ENCODE measurements at places on chromosomes 6 and 20. TPM values are rescaled to one million over a fixed set of nuclear protein-coding genes. Genes with fewer than 3 reads are reported as not detected.

GRCh38 chr6:163260111-163260895, 154.2 kb upstream of the QKI start:
- peak; percentile 23 for DNase-seq

DNA sequence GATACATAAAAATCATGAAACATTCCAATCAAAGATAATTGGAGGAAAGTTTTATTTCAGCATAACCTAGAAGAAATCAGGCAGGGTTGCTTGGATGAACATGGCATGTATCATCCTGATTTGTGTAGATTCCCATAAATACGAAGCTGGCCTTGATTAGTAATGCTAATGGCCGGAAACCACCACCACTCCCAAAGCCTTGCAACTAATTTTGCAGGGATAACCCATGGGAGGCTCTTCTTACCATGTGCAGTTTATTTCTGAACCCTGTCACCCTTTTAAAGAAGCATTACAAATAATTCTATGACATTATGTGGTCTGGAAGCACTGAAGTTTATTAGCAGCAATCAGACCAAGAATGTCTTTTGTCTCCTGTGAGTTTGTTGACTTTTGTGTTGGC, 80.8 kb downstream of the AIG1 start:
- DNase-seq, result peak; percentile 92

GRCh38 chr20:57696401-57696961, 13.3 kb downstream of the PMEPA1 start:
- DNase-seq, result no peak

- DNase-seq, result no peak
These were observed 10.0 kb downstream of the TCF15 start for GRCh38 chr20:600141-600540.

DNA sequence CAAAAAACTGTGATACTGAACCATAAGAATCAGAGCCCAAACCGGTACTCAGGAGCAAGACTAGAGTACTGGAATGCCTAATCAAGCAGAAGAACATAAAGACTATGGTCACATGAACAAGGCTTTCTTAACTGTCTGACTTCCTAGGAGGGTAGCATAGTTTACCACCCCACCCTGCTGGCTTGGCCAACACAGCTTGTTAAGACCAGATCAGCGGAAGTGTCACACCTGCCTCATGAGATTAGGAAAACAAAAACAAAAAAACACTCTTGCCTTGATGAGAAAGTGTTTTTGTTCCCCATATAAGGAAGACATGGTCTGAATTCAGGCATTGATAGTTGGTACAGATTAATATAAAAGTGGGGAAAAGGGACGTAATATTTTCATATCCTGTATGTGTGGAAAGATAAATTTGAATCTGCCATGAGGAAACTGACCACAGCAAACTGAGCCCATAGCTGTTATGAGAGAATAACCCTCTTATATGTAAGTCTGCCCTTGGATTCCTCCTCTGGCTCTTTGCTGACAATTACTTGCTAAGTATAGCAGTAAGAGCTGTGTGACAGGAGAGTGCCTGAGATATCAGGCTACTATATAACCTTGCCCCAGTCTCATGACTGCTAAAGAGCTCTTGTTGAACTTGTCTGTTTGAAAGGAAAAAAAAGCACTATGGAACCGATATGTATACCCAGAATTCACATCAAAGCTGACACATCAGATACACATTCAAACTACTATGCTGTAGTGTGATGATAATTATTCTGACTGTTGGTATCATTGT, 197.1 kb downstream of the EPHA7 start:
- DNase-seq, result no peak

DNA sequence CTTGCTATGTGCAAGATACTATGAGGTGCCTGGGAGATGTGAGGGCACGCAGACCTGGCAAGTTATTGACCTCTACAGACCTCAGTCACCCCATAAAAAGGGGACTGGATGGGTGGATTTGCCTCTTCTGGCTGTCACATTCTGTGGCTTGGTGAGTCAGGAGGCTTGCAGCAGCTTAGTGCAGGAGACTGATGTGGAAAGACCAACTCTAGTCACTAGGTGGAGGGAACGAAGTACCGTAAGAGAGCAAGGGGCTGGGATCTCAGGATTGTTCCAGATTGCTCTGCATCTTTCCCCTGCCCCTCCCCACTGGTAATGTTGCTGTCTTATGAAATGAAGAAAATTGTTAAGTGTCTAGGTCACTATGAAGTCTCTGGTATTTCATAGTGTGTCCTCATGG, 3.3 kb downstream of the MAPRE1 start:
- peak; percentile 94 for DNase-seq

- DNase-seq, result no peak
These were observed 96.2 kb upstream of the CNR1 start for GRCh38 chr6:88262332-88262731.

GRCh38 chr6:94071835-94072234, 652.5 kb upstream of the EPHA7 start:
- no peak for DNase-seq

GRCh38 chr20:33277471-33278441, 5.3 kb upstream of the BPIFB1 start:
- no peak for DNase-seq

DNA sequence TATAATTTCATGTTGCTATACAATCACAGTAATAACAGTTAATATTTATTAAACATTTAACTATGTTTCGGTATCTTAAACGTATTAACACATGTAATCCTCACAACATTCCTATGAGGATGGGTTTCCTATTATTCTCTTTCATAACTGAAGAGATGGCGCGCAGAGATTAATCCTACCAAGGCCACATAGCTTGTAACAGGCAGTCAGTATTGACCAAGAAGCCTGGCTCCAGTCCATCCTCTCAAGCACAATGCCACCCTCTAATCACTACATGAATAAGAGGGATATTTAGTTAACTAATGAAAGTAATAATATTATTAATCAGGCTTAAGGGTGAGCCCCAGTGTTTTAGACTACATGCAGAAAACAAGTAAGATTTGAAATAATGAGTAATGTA, 149.7 kb upstream of the SIM1 start:
- no peak for DNase-seq

DNA sequence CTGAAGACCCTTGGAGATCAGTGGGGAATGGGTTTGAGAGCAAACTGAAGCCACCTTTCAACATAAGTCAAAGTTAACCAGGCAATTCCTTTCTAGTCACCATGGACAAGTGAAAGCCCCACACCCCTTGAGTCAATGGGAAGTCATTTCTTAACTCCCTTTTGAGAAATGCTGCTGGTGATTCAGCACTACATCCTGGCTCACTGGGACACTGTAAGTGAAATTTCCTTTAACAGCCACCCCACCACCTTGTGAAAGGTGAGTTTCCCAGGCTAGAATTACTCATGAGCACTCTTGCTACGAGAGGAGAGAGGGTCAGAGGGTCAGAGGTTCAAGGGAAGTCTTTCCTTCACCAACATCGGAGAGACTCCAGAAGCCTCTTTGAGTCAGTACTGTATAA, 93.3 kb upstream of the MARCKS start:
- DNase-seq, result peak; percentile 92

DNA sequence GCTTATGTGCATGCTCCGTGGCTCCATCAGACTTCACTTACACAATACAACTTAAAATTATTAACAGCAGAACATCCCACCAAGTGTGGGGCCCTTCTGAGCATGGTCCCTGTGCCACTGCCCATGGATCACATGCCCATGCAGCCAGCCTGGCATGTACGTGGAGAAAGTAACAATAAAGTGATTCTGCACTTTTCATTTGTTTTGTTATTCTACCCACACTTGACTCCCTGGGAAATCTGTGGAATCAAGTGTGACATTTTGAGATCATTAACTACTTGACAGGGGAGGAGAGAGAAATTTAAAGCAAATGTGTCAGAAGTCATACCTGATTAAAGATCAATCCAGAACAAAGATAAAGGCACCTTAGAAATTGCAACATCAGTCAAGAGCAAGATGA, 112.0 kb downstream of the ISM1 start:
- DNase-seq, result no peak

DNA sequence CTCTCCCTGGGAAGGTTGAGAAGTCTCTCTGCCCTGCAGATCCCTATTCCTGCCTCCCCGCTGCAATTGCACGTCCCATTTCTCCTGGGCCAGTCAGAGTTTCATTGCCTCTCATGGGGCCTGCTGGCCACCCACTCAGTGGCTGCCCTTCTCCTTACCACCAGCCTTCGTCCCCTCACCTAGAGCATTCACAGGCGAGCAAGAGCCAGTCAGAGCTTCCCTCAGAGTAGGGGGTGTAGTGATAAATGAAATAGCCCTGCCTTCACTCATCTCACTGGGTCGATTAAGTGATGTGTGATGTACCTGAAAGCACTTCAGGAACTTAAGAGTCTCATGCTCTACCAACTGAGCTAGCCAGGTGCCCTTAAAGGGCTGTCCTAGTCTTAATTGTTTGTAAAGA, 52.0 kb upstream of the FANCE start:
- DNase-seq, result no peak

GRCh38 chr6:32700391-32701040, 34.1 kb upstream of the HLA-DQB1 start:
- DNase-seq, result peak; percentile 65

DNA sequence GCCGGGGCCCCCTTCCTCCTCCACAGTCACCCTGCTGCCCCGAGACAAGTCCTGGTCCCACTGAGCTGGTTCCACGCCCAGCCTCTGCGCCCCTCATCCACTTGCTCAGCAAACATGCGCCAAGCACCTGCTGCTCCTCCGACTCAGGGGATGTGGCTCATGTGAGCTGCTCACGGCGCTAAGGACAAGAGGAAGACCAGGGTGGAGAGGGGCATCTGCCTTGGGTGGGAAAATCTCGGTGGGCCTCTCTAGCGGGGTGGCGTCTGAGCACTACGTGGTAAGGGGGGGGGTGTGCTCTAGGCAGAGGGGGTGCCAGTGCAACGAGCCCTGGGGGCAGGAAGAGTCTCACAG, 4.5 kb downstream of the LAMA5 start:
- no peak for DNase-seq

DNA sequence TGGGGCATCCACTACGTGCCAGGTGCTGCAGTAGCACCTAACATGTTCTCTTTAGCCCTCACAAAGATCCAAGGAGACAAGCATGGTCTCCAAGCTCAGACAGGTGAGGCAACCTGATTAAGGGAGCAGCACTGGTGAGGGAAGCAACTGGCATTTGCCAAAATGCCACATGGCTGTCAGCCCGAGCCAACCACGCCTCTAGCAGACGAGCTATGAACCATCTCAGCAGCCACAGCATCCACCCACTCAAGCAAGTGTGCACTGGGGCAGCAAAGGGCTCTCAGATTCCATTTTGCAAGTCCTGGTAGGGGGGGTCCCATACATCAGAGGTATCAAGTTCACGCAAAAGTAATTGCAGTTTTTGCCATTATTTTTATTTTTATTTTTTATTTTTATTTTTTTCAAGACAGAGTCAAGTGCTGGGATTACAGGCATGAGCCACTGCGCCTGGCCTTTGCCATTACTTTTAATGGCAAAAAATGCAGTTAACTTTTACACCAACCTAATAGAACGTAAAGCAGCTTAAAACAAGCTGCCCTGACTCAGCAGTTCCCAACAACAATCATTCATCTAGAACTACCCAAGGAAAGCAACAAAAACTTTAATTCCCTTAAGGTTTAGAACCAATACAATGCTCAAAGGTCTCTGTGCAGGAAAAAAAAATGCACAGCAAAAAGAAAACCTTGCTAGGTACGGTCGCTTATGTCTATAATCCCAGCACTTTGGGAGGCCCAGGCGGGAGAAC, 36.3 kb upstream of the SPDEF start:
- no peak for DNase-seq

GRCh38 chr6:40925341-40925740, 113.7 kb downstream of the UNC5CL start:
- no peak for DNase-seq

GRCh38 chr6:36314221-36315014, 22.3 kb downstream of the BNIP5 start:
- peak; percentile 82 for DNase-seq

GRCh38 chr6:159726255-159726917, 920 bp upstream of the WTAP start:
- no peak for DNase-seq

The ASIP gene
- not detected for total RNA-seq

The RSPO3 gene
- 0.42 TPM for total RNA-seq

The IRF4 gene
- total RNA-seq, result not detected

The ME1 gene
- total RNA-seq, result 11.6 TPM

The GNMT gene
- not detected for total RNA-seq

The PGC gene
- not detected for total RNA-seq

The SCRT2 gene
- total RNA-seq, result not detected

The IL17A gene
- not detected for total RNA-seq

The TMEM74B gene
- 0.34 TPM for total RNA-seq

Data from M059J (cell line).